ENCODE measurements at places on chromosomes 4 and X.

GRCh38 chrX:13778916-13779315 is 38.0 kb downstream of the GPM6B start:
- DNase-seq, result no peak

DNA sequence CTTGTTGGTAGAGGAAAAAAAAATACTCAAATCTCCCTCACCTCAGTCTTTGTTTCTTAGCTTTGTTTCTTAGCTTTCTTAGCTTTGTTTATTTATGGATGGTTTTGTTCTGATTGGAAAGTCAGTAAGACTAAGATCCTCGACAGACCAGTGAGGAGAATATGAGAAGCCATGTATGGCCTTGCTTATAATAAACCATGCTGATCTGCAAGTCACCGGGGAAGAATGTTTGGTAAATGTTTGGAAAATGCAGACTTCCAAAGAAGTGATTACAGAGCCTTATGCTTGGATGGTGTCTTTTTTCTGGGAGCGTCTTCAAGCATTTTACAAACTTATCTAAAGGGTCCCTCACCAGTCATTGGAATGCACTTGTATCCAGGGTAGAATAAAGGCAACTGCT is 90.1 kb upstream of the NOCT start:
- DNase-seq, result no peak

DNA sequence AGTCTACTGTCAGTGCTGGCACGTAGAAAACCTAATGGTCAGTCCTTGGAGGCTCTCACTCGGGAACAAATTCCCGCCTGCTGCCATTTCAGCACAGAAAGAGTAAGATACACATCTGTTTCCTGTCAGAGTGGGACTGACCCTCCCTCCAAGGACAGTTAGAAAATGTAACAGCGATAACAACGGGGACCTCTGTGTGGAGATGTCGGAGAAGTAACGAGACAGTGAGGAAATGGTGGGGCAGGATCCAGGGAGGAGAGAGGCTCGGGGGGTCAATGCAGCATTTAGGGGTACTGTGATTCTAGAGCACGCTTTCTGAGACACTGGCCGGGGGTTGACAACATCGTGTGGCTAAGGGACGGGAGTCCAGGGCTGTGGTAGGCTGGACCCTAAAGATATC is 36.0 kb upstream of the SORCS2 start:
- no peak for DNase-seq

- no peak for DNase-seq
Observed at GRCh38 chr4:5887361-5888221, 5.3 kb downstream of the CRMP1 start.

DNA sequence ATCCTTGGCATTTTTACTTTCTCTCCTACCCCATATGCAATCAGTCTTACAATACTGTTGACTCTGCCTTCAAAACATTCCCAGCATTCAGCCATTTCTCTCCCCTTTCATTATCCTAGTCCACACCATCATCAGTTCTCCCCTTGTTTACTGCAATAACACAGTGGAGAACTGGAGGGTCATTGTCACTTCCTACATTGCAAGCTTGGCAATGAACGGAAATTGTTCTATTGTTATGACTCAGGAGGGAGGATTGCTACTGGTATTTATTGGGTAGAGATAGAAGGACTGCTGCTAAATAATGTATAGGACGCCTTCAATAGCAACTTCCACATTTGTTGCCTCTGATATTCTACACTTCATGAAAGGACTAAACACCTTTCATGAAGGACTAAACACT is 231.8 kb downstream of the BANK1 start:
- no peak for DNase-seq

- no peak for DNase-seq
Observed at GRCh38 chr4:165472943-165473676, 94.3 kb downstream of the CPE start.

All from spinal cord (tissue), 10 donors.